ELF-1 (cell line): ENCODE measurements at places on chromosomes 12 and 14.

- no peak for DNase-seq
These were observed 100.6 kb downstream of the ETV6 start for GRCh38 chr12:11749943-11750690.

DNA sequence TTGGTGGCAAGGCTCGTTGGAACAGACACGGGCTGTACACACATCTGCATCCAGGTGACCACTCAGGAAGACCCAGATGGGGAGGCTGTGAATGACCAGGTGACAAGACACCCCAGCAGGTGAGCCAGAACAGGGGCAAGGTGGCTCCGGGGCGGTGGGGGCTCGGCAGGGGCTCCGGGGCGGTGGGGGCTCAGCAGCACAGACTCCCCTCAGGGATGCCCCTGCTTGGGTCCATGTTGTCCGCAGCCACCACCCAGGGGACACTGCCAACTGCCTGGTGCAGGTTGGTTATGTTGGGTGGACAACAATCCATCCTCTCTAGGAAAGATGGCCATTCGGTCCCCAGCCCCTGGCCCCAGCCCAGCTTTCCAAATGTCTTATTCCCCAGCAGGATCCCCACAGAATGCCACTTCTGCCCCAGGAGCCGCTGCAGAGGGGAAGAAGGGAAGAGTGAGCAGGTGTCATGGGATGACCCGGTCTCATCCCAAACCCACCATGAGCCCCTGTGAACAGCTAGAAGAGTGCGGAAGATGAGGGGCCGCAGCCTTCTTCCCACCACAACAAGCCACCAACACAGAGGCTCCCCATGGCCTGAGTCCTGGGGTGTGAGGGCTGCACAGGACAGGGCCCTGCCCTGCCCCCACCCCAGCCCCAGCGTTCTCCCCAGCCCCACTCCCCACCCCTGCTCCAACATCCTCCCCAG lies 31.4 kb upstream of the C14orf180 start:
- DNase-seq: no peak

- no peak for DNase-seq
These were observed 250.9 kb downstream of the PDZRN4 start for GRCh38 chr12:41438854-41439541.

GRCh38 chr12:66549050-66549389 lies 129.9 kb downstream of the GRIP1 start:
- DNase-seq: no peak

DNA sequence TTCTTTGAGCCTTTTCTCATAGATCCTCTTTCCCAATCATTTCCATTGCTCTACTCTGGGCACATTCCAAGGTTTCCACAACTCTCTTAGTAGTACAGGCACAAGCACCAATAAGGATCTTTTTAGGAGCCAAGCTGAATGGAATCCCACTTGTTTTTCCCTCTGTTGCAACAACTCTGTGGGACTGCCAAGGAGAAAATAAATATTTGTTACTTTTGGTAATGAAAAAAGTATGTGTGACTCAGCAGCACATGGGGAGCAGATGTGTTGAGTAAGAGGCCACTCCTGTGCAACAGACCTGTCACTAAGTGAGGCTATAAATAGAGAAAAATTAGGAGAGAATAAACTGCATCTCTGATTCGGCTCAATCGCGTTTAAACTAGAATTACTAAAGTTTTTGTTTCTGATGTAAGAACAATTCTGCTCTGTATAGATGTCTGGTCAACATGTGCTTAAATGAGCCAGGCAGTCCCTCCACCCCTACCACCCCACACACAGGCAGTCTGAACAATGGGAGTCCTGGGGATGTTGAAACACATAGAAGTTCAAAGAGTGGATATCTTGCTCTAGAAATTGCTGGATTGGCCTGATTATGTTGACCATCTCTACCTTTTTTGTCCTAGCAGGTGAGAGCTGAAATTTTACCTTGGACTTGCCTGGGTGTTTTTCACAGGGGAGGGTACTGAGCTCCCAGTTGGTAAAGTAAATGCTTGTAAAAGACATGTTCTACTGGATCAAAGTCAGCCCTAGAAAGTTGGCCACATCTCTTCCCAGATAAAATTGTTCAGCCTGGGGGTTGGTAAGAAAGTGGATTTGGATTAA lies 244.3 kb upstream of the NOVA1 start:
- DNase-seq: no peak

- no peak for DNase-seq
These were observed 90.1 kb upstream of the KCNA1 start for GRCh38 chr12:4819654-4820053.

DNA sequence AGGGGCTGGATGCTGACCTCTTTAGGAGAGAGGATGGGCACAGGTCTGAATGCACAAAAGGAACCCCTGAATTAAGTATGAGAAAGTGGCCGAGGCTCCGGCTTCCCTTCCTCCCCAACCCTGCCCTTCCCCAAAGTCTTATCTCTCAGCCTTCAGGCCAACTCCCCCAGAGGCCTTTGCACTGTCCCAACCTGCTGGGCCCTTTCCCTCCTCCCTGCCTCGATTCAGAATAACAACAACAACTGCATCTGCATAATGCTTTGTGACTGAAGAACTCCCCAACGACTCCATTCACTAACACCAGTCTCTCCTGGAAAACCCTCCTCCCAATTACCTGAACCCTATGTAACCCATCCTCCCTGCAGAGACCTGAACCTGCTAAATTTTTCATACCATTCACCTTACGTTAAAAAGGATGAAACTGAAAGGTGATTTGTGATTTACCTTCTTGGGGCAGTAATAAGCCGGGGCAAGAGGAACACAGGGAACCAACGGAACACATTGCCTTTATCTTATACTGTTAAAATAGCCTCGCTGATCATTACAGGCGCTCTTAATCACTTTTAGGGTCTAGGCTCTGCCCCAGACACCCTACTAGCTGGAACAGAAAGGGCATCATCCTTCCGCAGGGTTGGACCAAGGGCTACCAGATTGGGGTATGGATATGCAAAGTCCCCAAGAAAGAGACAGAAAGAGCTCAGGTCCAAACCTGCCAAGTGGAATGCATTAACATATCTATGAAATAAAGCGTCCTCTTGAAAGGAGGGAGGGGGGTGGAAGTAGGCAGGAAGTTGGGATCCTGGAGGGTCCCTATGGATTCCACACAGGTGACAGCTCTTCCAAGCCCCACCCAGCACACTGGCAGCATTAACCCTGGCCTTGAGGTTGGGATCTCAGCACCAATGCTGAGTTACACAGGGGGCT lies 24.2 kb upstream of the FOXN3 start:
- DNase-seq: peak; percentile 92

DNA sequence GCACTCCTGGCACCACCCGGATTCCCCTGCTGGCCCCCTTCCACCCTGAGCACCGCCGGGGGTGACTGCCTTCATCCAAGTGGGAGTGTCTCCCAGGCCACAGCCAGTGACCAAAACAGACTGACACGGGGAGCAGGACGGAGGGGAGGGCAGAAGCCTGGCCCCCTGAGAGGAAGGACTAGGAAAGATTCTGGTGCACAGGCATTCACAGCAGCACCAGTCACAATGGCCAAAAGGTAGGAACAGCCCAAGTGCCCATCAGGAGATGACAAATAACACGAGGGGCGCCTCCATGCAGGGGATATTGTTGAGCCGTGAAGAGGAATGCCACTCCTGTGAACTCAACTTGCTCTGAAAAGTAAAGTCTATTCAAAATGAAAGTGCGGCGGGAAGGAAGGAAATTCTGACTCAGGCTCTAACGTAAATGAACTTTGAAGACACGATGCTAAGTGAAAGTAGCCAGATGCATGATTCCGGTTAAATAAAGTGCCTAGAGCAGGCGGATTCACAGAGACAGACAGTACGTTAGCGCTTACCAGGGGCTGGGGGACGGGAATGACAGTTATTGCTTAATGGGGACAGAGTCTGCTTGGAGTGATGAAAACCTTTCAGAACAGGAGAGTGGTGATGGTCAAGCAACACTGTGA lies 146.1 kb upstream of the NCOR2 start:
- no peak for DNase-seq

DNA sequence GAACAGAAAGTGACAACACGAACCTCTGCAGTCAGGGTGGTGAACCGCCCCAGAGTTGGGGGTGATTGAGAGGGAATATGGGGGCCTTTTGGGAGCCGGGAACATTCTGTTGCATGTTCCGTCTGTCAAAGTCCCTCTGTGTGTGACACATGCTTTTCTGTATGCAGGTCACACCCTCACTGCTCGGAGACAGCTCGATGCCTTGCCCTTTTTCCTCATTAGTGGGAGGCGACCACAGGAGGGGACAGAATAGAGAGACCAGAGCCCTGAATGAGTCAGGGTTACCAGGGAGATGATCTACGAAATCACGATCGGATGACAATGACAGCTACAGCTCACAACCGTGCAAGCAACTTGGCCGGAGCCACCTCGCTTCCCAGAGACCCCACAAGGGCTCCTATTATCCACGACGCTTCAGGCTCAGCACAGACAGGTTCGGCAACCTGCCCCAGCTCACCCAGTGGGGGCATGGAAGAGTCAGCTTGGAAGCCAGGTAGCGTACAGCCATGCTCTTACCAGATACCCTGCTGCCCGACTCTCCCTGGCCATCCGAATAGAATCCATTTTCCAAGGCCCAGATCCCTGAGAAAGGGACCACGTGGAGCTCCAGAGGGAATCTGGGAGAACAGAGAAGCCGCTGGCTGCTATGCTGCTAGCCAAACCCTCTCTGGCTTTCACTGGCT lies 38.8 kb downstream of the TESC start:
- DNase-seq: peak; percentile 34

DNA sequence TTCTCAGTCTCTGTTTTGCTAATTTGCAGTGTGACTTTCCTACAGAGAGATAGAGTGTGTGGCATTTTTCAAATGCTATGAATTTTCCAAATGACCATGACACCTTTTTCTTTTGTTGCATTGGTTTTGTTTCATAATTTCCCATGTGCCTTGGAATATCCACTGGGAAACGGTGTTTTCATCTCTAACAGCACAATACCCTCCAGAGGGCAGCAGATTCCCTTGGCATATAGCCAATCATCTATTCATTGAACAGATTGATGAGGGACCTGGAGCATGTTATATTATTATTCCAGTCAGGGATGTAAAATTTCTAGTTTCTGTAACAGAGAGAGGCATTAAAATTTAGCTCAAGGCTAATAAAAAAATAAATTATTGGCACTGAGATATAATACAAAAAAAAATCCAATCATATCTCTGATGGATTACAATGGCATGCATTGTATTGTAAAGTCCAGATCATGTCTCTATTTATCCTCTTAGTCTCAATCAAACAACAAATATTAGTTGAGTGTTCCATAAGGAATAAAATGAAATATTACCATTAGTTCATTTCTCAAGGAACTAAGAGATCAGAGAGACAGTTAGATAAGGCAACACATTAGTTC lies 29.6 kb upstream of the NTN4 start:
- no peak for DNase-seq

- DNase-seq: peak; percentile 5
These were observed 86.0 kb downstream of the SCFD1 start for GRCh38 chr14:30708157-30708556.

DNA sequence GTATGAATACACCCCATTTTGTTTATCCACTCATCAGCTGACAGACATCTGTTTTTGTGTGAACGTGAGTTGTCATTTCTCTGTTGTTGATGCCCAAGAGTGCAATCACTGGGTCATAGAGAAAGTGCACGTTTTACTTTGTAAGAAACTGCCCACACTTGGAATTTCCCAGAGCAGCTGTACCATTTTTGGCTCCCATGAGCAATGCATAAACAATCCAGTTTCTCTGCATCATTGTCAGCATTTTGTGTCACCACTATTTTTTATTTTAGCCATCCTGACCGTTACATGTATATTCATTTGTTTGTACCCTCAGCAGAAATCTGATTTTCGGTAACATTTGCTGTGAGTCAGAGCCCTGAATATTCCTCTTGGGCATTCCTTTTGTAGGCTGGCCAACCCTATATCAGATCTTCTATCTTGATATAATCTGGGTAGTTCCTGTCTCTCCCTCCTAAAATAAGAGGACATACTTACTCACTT lies 62.7 kb downstream of the RBM19 start:
- no peak for DNase-seq

- DNase-seq: peak; percentile 67
These were observed 484.1 kb downstream of the GLT1D1 start for GRCh38 chr12:129337413-129337812.

- DNase-seq: no peak
These were observed 171.1 kb downstream of the DACT1 start for GRCh38 chr14:58808828-58809227.

- DNase-seq: no peak
These were observed 93.7 kb downstream of the SPTSSA start for GRCh38 chr14:34368115-34368970.

DNA sequence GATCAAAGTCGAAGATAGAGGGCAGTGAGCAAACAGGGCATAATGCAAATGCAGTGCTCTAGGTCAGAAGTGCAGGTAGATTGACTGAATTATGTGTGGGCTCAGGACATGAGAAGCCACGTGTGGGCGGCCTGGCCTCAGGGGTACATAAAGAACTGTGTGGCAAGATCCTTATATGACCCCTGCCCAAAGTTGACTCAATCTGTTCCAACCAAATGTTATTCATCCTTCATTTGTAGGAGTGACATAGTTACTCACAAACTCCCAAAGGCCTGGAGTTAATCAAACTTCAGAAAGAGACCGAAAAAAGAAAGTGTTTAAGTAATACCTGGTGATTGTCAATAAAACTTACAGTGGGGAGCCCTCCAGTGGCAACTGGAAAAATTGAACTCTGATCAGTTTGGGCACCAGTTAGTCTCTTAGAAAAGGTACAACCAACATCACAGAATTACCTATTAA lies 150.4 kb upstream of the FAR2 start:
- DNase-seq: peak; percentile 6

DNA sequence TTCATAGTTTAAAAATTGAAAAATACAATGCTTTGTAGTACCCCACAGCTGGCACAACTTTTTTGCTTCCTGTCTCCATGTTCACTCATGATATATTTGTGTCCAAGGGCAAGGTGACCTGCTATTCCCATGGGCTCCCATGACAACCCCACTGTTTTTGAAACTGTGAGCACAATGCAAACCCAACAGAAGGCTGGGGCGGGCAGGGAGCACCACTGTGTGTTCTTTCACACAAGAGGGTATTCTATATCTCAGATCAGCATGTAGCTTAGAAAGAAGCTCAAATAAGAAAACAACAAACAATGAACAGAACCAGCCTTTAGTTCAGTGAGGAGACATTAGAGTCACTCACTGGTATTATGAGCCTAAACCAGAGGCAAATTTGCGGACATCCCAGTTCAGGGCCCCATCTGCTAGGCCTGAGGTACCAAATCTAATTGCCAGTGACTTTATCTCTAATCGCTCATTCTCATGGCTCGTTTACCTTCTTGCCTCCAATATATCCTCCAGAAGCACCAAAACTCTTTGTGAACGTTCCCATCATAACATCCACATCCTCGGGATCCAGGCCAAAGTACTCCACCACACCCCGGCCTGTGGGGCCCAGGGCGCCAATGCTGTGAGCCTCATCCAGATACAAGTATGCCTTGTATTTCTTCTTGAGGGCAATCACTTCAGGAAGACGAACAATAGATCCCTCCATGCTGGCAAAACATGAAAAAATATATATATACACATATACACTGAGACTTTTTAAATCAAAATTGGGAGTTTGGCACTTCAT lies 56.4 kb upstream of the ISM2 start:
- no peak for DNase-seq

GRCh38 chr12:131159660-131160059 lies 206.0 kb downstream of the ADGRD1 start:
- DNase-seq: peak; percentile 62
